ENCODE measurements at places on chromosomes 16 and 17. TPM values are rescaled to one million over a fixed set of nuclear protein-coding genes. Genes with fewer than 3 reads are reported as not detected.
A peak's percentile ranks its signal among the peaks of the same experiment; 100 is the strongest.

The C17orf78 gene
- total RNA-seq, result not detected

The KRTAP1-5 gene
- total RNA-seq, result not detected

GRCh38 chr17:7404737-7405349 lies 946 bp upstream of the TMEM256 start:
- no peak for DNase-seq
- H3K4me1 ChIP-seq, result peaks cover 16% of the 10 kb centered on the region
- no peaks in the 10 kb centered on the region for H3K27me3 ChIP-seq
- H3K4me3 ChIP-seq, result peak overlapping the region; percentile 78

GRCh38 chr16:69885722-69886121 lies 65.4 kb upstream of the CLEC18A start:
- no peak overlapping the region for H3K4me3 ChIP-seq
- DNase-seq, result no peak
- no peaks in the 10 kb centered on the region for H3K27me3 ChIP-seq
- no peak overlapping the region for H3K27ac ChIP-seq

- no peaks in the 10 kb centered on the region for H3K27me3 ChIP-seq
- no peaks in the 10 kb centered on the region for H3K4me1 ChIP-seq
- H3K27ac ChIP-seq, result no peak overlapping the region
- peaks cover 99% of the 10 kb centered on the region for H3K36me3 ChIP-seq
- no peak for DNase-seq
- no peak overlapping the region for H3K4me3 ChIP-seq
These were observed 34.6 kb upstream of the SLC5A11 start for GRCh38 chr16:24810951-24811843.

- H3K4me3 ChIP-seq, result peak overlapping the region; percentile 67
- H3K36me3 ChIP-seq, result no peaks in the 10 kb centered on the region
- no peak overlapping the region for H3K27ac ChIP-seq
- H3K27me3 ChIP-seq, result peaks cover 11% of the 10 kb centered on the region
These were observed 13.3 kb downstream of the MIS12 start for GRCh38 chr17:5499476-5500231.

The PRSS36 gene
- 1.0 TPM for total RNA-seq

GRCh38 chr16:3946604-3947180 lies 66.2 kb upstream of the CREBBP start:
- no peak overlapping the region for H3K4me3 ChIP-seq
- H3K4me1 ChIP-seq, result peaks cover 12% of the 10 kb centered on the region
- H3K27ac ChIP-seq, result no peak overlapping the region
- no peak for DNase-seq
- H3K27me3 ChIP-seq, result no peaks in the 10 kb centered on the region

- no peaks in the 10 kb centered on the region for H3K4me1 ChIP-seq
- no peak overlapping the region for H3K4me3 ChIP-seq
- H3K27ac ChIP-seq, result no peak overlapping the region
- no peaks in the 10 kb centered on the region for H3K36me3 ChIP-seq
- peaks cover 100% of the 10 kb centered on the region for H3K27me3 ChIP-seq
These were observed 16.4 kb downstream of the CDH8 start for GRCh38 chr16:62019851-62020250.

DNA sequence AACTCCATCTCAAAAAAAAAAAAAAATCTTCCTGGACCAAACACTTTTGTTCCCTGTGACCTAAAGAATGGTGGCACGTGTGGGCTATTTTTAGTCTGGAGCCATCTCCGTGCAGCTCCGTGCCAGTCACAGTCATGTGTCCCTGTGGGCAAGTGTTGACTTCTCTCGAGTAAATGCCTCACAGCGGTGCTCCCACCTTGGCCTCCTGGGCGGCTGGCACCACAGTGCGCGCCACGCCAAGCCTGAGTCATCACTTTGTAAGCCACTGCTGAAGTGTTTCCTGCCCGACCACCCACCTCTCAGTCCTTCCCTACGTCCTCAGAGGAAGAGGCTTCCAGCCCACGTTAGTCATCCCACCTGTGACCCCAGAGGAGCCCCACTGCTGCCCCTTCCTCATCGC lies 10.9 kb upstream of the HEXD start:
- no peak overlapping the region for H3K4me3 ChIP-seq
- H3K4me1 ChIP-seq, result no peaks in the 10 kb centered on the region
- no peak for DNase-seq
- no peak overlapping the region for H3K27ac ChIP-seq

- no peak for DNase-seq
- H3K36me3 ChIP-seq, result no peaks in the 10 kb centered on the region
- H3K27me3 ChIP-seq, result no peaks in the 10 kb centered on the region
These were observed 137.9 kb downstream of the PITPNC1 start for GRCh38 chr17:67514998-67515397.

GRCh38 chr17:59353106-59353854 lies 21.8 kb downstream of the YPEL2 start:
- peaks cover 17% of the 10 kb centered on the region for H3K4me1 ChIP-seq
- H3K27ac ChIP-seq, result no peak overlapping the region
- no peak for DNase-seq

GRCh38 chr17:45256114-45256966 lies 5.6 kb downstream of the SPATA32 start:
- H3K36me3 ChIP-seq, result peaks cover 6% of the 10 kb centered on the region
- no peak for DNase-seq
- H3K27me3 ChIP-seq, result no peaks in the 10 kb centered on the region
- no peak overlapping the region for H3K4me3 ChIP-seq
- peaks cover 7% of the 10 kb centered on the region for H3K4me1 ChIP-seq

The SLFN12 gene
- total RNA-seq, result 6.3 TPM

DNA sequence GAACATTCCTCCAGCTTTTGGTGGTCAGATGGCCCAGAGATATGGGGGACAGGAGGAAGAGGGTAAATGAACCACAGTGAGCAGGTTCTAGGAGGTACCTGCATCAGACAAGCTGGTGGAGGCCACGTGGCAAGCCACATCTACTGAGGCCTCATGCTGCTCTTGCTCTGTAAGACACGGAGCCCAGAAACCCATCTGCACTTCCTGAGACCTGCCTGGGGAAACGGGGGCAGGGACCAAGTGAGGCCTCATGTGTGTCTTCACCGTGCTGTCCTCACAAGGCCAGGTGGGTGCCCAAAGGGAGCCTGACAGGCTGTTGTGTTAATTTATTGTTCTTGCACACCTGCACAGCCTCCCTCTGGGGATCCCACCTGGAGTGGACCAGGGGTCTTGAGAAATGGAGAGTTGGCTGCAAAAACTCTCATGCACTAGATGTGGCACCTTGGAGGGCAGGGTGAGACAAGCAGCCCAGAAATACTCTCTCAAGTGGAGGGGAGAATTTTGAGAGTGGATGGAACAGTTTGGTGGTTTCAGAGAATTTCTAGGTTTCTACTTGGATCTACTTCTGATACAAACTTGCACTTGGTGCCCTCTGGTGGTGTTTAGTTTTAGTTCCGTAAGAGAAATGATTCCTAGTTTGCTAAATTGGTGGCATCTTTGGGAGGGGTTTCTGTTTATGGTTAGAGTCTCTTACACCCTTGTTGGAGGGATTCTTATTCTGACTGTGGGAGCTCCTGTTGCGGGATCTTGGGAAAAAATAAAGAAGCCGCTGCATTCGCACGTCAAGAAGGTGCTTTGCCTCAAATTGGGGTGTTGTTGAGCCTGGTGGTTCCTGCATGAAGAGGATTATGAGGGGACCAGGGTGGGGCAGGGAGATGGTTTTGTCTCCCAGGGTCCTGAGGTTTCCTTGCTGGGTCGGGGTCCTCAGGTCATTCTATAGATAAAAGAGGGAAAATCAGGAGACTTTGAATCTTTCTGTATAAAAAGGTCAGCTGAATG lies 47.5 kb downstream of the SLC6A2 start:
- no peak overlapping the region for H3K27ac ChIP-seq
- DNase-seq, result peak; percentile 62
- H3K4me1 ChIP-seq, result no peaks in the 10 kb centered on the region
- H3K4me3 ChIP-seq, result no peak overlapping the region
- H3K36me3 ChIP-seq, result no peaks in the 10 kb centered on the region

- peaks cover 48% of the 10 kb centered on the region for H3K27me3 ChIP-seq
- peaks cover 7% of the 10 kb centered on the region for H3K4me1 ChIP-seq
- no peak overlapping the region for H3K4me3 ChIP-seq
- no peak overlapping the region for H3K27ac ChIP-seq
- DNase-seq, result no peak
These were observed 132.2 kb upstream of the TNRC6C start for GRCh38 chr17:77826132-77826873.

The CA4 gene
- not detected for total RNA-seq

DNA sequence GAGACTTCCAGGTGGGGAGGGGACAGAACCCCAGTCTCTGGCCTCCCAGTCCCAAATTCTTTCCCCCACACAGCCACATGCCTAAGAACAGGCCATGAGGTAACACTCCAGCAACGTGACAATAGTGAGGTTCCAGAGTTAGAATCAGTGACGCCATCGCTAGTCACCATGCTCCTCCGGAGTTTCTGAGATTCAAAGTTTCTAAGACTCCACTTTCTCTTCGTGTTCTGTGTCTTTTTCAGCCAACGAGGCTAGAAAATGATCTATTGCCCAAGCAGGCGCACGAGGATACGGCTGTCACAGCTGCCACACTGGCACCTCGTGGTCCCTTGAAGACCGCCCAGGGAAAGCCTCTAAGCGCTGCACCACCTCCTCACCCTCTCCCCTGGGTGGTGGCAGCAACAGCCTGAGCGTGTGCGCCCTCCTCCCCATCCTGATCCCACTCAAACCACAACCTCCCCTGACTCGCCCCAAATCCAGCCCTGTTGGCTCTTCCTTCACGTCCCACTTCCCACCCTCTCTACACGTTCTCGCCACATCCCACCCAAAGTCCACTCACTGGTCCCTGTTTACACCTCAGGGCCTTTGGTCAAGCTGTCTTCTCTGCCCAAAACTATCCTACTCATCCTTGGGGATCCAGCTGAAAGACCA lies 1.0 kb downstream of the MCRIP1 start:
- DNase-seq, result no peak
- H3K4me1 ChIP-seq, result peaks cover 9% of the 10 kb centered on the region
- H3K36me3 ChIP-seq, result peaks cover 5% of the 10 kb centered on the region
- no peaks in the 10 kb centered on the region for H3K27me3 ChIP-seq
- peak overlapping the region; percentile 70 for H3K27ac ChIP-seq
- H3K4me3 ChIP-seq, result peak overlapping the region; percentile 79

DNA sequence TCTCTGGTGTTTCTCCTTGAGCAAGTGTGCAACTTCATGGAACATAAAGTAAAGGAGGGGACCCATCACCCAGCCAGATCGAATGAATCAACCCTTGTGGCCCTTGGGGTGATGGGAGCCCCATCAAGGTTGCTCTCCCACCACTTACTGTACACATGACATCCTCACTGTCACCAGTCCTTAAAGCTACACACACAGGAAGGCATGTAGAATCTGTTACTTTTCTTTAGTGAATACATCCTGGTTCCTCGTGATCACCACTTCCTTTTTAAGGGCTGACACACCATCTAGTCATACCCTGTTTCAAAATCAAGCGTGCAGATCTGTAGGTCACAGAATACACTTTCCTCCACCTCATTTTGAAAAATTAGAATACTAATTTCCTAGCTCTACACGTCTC lies 22.6 kb upstream of the MPHOSPH6 start:
- H3K27me3 ChIP-seq, result no peaks in the 10 kb centered on the region
- peaks cover 15% of the 10 kb centered on the region for H3K4me1 ChIP-seq
- DNase-seq, result peak; percentile 57

DNA sequence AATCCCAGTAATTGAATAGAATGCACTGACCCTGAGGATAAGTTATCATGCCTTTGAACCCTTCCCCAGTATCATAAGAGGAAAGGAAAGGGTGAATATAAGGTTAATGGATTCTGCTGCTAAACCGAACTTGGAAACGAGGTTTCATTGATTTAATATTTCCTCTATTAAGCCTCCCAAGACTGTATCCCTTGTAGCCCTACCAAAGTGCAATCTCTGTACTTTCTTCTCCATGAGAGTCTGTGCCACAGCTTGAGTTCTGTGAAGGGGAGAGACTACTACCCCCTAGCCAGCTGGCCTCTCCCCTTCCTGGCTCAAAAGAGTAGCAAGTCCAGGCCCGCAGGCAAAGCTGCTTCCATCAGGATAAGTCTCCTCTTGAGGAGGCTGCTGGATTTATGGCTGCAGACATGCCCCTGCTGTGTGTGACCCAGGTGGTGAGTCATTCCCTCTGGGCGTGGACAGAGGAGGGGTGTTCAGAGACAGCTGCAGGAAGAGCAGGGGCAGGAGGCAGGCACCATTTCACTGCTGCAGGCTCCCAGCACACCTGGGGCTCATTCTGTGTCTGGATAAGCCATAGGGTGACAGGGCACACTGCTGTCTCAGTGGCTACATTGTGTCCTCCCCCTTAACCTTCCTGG lies 58.4 kb downstream of the TOM1L2 start:
- H3K4me1 ChIP-seq, result peaks cover 14% of the 10 kb centered on the region
- H3K4me3 ChIP-seq, result peak overlapping the region; percentile 6
- H3K27me3 ChIP-seq, result no peaks in the 10 kb centered on the region
- peak; percentile 97 for DNase-seq
- H3K36me3 ChIP-seq, result no peaks in the 10 kb centered on the region

DNA sequence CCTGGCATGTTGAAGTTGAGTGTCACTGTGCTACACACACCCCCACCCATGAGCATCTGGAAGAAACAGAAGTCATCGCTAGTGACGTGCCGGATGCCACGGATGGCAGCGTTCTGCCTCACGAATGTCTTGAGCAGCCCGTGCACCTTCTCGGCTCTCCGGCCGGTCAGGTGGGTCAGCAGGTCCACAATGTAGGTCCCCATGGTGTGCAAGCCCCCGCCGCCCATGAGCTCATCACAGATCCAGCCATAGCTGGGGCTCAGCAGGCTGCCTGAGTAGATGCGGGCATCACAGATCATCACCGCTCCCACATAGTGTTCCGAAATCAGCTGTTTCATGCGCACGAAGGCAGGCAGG lies 8.9 kb downstream of the C16orf86 start:
- H3K4me3 ChIP-seq, result no peak overlapping the region
- peaks cover 18% of the 10 kb centered on the region for H3K36me3 ChIP-seq
- no peak overlapping the region for H3K27ac ChIP-seq
- H3K27me3 ChIP-seq, result no peaks in the 10 kb centered on the region
- DNase-seq, result no peak

- H3K36me3 ChIP-seq, result no peaks in the 10 kb centered on the region
- no peak overlapping the region for H3K4me3 ChIP-seq
- no peak for DNase-seq
- H3K27ac ChIP-seq, result no peak overlapping the region
- H3K4me1 ChIP-seq, result peaks cover 9% of the 10 kb centered on the region
- no peaks in the 10 kb centered on the region for H3K27me3 ChIP-seq
These were observed 44.7 kb downstream of the CPNE2 start for GRCh38 chr16:57137043-57137442.
